Hepatocyte (in vitro differentiated cells): ENCODE measurements at places on chromosomes 4 and X. TPM values are rescaled to one million over a fixed set of nuclear protein-coding genes. Genes with fewer than 3 reads are reported as not detected.

SFRP2 gene
- total RNA-seq = 8.0 and 15.0 TPM in 2 replicates

MAGED4B gene
- 30.6 and 31.9 TPM in 2 replicates for total RNA-seq

DNA sequence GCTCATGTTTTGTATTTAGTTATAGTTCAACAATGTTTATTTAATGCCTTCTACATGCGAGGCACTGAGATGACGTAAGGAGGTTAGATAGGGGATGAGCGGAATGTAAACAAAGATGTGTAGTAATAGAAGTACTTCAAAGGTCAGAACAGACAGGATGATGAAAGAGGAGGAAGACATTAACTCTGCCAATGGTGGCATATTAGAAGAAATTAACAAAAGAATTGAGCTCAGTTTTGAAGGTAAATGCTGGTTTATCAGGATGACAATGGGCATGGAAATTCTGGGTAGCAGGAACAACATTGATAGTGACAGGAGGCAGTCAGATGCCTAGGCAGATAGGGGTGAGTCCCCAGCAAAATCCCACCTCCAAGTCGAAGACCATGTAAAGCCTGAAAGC lies 62.3 kb upstream of the PGRMC2 start:
- no peak overlapping the region for H3K27ac ChIP-seq
- DNase-seq = peak; percentile 47
- peaks cover 24% of the 10 kb centered on the region for H3K4me1 ChIP-seq

- no peaks in the 10 kb centered on the region for H3K4me1 ChIP-seq
- no peak overlapping the region for H3K4me3 ChIP-seq
- no peak for DNase-seq
- H3K36me3 ChIP-seq = no peaks in the 10 kb centered on the region
- H3K27me3 ChIP-seq = no peaks in the 10 kb centered on the region
Measured at GRCh38 chrX:116379854-116380253, 56.6 kb upstream of the SLC6A14 start.

DNA sequence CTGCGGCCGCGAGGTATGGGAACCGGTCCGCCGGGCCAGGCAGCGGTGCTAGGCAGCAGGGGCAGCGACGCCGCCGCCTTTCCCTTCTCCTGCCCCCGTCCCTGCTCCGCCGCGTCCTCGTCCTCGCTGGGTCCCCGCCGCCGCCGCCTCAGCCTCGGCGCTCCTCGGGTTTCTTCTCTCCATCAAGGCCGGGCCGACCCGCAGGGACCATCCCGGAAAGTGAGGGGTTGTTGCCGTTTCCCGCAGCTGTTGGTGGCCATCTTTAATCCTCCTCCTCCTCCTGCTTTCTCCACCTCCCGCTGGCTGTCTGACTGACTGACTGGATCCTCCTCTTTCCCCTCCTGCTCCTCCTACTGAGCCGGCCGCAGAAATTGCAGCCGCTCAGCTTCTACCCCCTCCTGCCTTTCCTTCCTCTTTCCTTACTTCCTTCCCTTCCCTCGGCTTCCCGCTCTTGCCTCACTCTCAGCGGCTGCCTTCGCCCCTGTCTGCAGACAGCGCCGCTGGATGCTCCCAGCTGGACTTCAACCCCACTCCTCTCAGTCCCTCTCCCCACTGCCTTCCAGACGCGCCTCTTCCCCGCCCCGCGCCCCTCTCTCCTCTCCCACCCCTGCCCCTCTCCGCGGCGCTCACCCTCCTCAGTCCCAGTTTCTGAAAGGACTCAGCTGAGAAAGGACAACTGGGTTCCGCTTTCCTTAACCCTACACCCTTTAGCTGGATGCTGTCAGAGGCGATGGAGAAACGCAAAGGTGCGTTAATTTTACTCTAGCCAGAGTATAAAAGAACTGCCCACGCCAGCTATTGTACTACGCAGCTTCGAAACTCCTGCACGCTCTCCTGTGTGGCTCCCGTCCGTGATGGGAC lies at the start of gene WDFY3:
TSS of gene WDFY3 (minus strand) at position 309 of the 861 bp plus-strand sequence. CDS start 106,099 bp downstream, outside the sequence.
- no peaks in the 10 kb centered on the region for H3K27me3 ChIP-seq
- H3K36me3 ChIP-seq = no peaks in the 10 kb centered on the region
- peak within 1 kb of the TSS; percentile 48 for H3K4me3 ChIP-seq

CCDC110 gene
- total RNA-seq = 0.73 and 3.0 TPM in 2 replicates

DNA sequence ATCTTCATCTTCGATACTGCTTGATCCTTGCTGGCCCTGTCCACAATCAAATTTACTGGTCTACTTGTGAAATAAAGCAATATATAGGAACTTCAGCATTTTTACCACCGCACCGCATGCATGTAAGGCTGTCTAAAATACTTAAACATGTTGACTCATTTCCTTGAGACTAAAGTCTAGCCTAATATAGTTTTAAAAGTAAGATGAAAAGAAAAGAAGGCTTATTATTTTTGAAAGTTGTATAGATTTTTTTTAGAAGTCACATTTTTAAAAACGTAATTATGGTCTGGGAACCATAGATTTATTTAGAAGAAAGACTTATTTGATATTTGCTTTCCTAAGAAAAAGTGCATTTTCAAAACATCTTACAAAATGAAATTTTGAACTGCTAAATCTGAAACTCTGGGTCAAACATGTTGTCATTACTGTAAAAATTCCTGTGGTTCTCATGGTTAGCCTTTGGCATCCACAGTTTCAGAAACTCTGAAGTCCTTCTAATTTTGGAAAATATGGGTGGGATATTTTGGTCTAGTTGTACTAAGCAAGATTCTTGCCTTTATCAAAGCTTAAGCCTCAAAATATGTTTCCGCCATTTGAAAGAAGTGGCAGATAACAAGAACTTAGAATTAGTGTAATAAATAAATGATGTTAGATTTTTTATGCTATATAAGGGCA lies 423.5 kb upstream of the CTSO start:
- no peak overlapping the region for H3K4me3 ChIP-seq
- no peaks in the 10 kb centered on the region for H3K36me3 ChIP-seq
- H3K4me1 ChIP-seq = no peaks in the 10 kb centered on the region
- peak overlapping the region; percentile 6 for H3K27ac ChIP-seq
- H3K27me3 ChIP-seq = no peaks in the 10 kb centered on the region
- DNase-seq = no peak
